ENCODE measurements at places on chromosomes 4 and X. TPM values are rescaled to one million over a fixed set of nuclear protein-coding genes. Genes with fewer than 3 reads are reported as not detected.
A peak's percentile ranks its signal among the peaks of the same experiment; 100 is the strongest.

Gene PTPN13
- total RNA-seq, result 10.5 TPM

Gene BCLAF3
- 4.7 TPM for total RNA-seq

Gene USP17L30
- not detected for total RNA-seq

- peak; percentile 18 for DNase-seq
Measured at GRCh38 chr4:39565878-39566600, 38.8 kb upstream of the UGDH start.

- DNase-seq, result no peak
Measured at GRCh38 chr4:148293571-148293970, 148.6 kb downstream of the NR3C2 start.

DNA sequence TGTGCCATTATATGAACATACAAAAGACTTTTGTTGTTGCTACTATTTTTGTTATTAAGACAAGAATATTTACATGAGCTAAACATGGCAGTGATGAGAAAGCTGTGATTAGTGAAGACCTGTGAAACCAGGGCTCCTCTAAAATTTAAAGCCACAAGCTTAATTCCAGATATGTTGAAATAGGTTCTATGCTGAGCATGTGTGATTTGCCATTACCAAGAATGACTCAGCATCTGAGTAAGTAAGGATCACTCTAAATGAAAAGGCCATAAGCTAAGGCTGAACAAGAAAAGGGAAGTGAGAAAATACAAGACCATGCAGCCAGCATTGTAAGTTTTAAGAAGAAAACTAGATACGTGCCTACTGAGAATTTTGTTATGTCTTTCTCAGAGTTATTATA lies 75.9 kb upstream of the CAMK2D start:
- DNase-seq, result no peak

GRCh38 chrX:134158821-134159512 lies 78.0 kb upstream of the CCDC160 start:
- no peak for DNase-seq

GRCh38 chrX:40049084-40049641 lies 48.6 kb downstream of the BCOR start:
- no peak for DNase-seq

- no peak for DNase-seq
Measured at GRCh38 chr4:5797866-5798265, 86.9 kb downstream of the EVC start.

DNA sequence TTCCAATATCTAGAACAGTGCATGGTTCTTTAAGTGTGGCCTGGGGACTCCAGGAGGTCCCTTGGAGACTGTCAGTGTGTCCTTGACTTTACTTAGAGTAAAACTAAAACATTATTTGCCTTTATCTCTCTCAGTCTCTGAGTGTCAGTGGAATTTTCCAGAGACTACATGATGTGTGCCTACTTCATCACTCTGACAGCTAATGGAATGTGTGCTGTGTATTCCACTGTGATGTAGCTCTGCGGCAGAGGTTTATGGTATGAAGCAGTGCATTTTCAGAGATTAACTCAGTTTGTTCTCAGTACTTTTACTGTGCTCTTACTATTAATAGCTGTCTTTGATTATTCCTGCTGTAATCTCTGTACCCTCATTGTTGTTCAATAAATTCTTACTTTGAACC lies 85.6 kb downstream of the MANBA start:
- DNase-seq, result no peak

DNA sequence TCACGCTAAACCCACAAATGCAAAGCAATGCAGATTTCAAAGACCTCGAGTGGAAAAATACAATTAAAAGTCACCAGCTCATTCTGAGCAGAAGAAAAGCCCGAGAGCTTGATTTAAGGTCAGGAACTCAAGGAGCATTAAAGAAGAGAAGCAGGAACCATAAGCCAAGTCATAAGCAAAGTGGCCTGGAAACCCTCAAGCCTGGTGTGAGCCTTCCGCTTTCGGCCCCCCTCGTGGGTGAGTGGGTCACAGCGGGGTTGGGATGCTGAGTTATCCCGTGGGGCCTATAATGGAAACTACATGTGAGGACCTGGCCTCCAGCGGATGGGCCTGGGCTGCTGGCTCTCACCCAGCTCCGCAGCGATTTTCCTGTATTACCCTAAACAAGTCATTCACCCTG lies 504.3 kb downstream of the RAB28 start:
- no peak for DNase-seq

- DNase-seq, result no peak
Measured at GRCh38 chrX:129478516-129478915, 44.8 kb downstream of the SMARCA1 start.

Measured in glomerular endothelial cell (primary cell).